Naive B cell (primary cell): ENCODE measurements at places on chromosomes 11 and 22.

DNA sequence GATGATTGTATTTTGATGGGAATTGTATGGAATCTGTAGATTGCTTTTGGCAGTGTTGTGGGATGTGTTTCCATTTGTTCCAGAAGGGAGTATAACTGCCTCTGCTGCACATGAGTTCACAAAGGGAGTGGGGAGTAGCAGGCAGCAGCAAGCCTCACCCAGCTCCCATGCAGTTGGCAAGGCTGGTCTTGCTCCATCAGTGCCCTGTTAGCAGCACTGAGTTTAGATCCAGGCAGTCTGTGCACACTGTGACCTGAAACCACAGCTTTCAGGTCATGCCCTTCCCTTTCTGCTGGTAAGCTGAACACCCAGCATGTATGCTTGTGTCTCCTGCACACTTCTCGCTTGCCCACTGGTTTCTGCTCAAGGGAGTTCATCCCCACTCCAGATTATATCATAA is 3.7 kb upstream of the NUCB2 start:
- DNase-seq, result no peak

DNA sequence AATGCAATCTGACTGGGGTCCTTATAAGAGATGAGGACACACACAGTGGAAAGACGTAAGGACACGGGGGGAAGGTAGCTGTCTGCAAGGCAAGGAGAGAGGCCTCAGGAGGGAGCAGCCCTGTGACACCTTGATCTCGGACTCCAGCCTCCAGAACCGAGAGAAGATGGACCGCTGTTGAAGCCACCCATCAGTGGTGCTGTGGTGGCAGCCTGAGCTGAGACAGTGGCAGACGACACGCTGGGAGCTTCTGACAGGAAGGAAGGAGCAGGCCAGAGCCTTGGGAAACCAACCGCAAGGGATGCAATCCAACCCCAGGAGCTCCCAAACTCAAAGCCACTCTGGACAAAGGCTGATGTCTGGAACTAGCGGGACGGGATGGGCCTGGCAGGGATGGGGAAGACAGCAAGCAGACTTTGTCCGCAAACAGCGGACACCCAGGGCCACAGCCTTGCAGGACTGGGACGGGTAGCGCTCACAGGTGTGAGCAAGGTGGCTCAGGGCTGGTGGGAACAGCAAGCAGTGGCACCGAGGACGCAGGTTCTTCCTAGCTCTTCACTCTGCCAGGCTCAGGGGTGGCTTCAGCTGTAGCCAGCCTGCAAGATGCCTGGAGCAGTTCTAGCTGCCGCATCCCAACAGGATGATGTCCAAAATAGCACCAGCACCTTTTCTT is 10.9 kb downstream of the LTO1 start:
- no peak for DNase-seq

- DNase-seq, result no peak
These were observed 25.3 kb downstream of the RPUSD4 start for GRCh38 chr11:126186025-126186698.

- no peak for DNase-seq
These were observed 54.1 kb upstream of the UBASH3B start for GRCh38 chr11:122601141-122602125.

GRCh38 chr11:68011051-68011943 is 1.2 kb downstream of the ALDH3B1 start:
- no peak for DNase-seq

GRCh38 chr11:9172389-9172788 is 81.0 kb upstream of the SCUBE2 start:
- DNase-seq, result no peak

DNA sequence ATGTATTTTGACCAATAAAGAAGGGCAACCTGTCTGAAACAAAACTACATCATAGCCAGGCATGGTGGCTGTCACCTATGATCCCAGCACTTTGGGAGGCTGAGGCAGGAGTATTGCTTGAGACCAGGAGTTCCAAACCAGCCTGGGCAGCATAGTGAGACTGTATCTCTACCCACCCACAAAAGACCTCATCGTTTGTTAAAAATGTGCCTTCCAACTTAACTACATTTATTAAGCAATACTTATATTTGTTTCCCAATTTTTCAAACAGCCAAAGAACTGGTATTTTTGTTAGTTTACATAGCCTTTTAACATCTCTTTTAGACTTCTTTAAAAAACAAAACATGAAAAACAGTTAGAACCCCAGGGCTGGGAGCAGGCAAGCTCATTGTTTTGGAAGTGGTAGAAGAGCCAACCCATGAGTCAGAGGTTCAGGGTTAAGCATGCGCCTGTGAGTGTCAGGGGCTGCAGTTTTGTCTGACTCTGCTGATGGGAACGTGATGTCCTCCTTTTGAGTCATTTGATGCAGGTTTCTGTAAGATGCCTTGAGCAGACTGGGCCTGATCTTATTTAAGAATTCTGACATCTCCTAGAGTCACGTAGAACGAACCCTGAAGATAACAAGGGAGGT is 53.9 kb upstream of the CRTAM start:
- DNase-seq, result no peak

GRCh38 chr22:32040324-32040904 is 2.6 kb upstream of the SLC5A1 start:
- no peak for DNase-seq

DNA sequence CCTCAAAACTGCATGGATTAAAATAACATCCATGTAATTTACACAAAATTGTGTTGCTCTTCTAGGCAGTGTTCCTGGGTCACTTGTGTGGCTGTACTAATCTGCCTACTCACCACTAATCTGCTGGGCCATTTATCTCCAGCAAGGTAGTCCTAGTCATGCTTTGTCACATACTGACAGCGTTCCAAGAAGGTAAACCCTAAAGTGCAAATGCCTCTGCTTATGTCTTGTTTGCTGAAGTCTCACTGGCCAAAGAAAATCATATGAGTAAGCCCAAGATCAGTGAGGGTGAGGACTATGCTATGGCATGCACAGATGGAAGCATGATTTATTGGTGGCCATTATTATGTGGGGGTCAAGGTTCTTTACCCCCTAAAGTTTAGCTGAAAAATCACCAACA is 630.2 kb upstream of the LUZP2 start:
- DNase-seq, result no peak

DNA sequence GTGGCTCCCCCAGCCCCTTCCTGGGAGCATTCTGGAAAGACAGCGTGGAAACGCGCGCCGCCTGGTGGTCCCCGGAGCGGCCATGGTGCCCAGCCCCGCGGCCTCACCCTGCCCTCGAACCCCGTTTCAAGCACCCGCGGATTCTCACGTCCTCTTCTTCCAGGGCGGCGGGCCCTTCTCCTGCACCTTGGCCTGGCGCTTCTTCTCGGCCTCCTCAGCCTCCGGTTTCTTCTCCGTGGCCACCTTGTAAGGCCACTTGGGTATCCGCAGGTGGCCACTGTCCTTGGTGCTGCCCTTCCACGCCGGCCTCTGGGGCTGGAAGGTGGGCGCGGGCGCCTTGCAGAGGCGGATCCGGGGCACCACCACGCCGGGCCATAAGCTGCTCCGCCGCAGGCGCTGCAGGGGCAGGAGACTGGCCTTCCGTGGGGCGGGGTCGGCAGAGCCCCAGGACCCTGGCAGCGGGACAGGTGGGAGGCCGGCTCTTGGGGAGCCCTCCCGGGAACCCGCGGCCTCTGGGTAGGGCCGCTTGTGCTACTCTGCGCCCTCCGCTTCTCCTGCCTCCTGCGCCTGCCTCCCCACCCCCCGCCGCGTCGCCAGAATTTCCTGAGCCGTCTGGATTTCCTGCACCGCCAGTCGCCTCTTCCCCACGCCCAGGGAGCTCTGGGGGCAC is 83.4 kb downstream of the TRIM51G start:
- DNase-seq, result no peak

DNA sequence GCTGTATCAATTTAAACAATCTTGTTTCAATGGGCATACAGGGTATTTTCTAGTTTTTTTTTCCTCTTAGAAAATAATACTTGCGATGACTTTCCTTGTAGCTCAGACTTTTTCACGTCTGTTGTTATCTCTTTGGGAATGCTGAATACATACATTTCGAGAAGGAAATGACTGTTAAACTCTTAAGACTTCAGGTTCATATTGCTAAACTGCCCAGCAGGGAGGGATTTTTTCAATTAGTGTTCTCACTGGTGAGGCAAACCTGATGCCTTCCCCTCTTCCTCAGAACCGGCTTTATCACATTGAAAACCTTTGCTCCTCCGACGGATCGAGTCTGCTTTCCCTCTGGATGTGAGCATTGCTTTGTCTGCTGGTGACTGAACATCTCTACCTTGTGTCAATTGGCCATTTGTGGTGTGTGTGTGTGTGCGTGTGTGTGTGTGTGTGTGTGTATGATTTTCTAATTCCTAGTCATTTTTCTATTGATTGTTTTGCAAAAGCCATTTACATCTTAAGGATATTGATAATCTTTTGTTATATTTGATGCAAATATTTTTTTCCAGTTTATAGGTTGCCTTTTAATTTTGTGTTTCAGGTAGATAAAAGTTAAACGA is 6.6 kb downstream of the NEAT1 start:
- DNase-seq, result no peak

GRCh38 chr11:65592858-65593517 is 2.6 kb downstream of the KCNK7 start:
- no peak for DNase-seq

GRCh38 chr11:128579798-128580504 is 7.4 kb downstream of the ETS1 start:
- no peak for DNase-seq

- DNase-seq, result no peak
These were observed 57.5 kb upstream of the THY1 start for GRCh38 chr11:119480380-119481020.

GRCh38 chr11:94767701-94768601 is at the start of gene AMOTL1:
Gene AMOTL1 (plus strand): TSS chr11:94768356. CDS start chr11:94768512, 156 bp downstream.
- peak; percentile 33 for DNase-seq

DNA sequence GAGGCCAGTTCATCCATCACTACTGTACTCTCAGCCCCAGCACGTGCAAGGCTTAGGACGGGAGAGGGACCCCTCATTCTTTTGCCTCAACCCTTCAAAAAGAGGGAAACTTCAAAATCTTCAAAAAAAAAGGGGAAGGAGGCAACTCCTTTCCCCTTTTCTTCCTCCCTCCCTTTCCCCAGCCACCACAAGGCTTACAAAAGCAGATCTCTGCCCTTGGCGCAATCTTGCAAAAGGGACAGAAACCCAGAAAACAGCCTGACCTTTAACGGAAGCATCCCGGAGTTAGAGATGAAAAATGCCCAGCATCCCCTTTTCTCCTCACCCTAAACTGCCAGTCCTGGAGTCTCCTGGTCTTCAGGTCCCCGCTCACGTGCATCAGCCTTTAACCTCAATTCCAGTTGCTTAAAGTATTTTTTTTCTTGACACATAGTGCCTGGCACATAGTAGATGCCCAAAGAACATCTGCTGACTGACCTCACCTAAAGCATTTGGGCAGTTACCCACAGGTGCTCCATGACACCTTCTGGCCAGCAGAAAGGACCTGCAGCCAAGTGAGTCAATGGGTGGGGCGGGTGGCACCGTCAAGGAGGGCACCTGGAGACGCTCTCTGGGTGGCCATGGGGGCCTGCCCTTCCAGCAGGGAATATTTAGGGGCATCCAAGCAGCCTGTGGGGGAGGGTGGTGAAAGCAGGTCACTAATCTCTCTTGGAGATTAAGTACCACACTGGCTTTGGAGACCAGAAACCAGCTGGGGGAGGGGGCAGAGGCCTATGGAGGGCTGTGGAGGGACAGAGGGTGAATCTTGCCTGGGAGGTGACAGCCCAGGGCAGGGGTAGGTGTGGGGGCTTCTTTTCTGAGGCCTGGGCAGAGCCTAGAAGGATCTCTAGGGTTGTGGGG is 16.3 kb downstream of the NECTIN1 start:
- no peak for DNase-seq

DNA sequence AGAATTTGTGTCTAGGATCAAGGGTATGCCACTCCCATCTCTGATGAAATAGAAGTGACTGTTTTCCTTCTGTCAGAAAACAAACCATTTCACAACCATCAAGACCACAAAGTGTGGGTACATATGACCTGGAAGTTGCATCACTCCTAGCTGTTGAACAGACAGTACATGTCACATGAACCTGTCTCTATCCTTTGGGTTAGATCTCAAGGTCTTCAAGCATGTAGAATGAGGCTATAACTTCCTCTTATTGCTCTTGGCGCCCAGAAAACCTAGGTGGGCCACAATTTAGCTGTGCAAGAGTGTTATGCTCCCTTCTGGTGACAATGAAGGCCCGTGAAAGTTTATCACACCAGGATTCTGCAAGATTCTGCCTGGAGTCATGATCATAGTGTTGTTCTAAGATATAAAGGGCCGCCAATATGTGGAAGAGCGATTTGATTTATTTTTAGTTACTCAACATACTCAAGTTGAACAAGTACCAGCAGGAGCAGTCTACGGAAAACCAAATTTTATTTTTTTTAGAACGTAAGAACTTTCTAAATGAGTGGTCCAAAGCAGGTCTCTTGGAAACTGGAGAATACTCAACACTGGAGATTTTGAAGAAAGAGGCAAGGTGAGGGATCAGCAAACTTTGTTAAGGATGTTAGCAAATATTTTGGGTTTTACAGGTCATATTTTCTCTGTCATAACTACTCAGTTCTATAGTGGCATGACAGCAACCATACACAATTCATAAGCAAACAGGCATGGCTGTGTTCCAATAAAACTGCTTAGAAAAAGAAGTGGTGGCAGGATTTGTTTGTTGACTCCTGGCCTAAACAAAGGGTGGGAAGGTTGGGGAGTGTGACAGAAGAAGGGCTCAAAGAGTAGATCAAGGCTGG is 101.8 kb downstream of the USP35 start:
- peak; percentile 54 for DNase-seq

GRCh38 chr11:46493791-46494190 is 100.0 kb downstream of the AMBRA1 start:
- no peak for DNase-seq

DNA sequence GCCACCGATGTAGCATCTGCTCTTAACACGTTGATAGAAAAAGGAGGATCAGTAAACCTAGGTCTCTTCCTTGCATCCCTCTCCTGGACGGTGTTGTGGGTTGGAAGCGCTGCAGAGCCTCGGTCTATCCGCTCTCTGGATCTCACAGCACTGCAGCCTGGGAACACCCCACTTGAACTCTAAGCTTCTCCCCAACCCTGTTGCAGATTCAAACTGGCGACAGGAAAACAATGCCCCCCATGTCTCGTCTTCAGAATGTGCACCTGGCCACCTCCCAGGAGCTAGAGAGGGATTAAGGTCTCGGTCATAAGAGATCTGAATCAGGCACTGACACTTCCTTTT is 454 bp downstream of the TMEM218 start:
- DNase-seq, result no peak

- DNase-seq, result no peak
These were observed 103.8 kb downstream of the FAM168A start for GRCh38 chr11:73493956-73494598.

- DNase-seq, result no peak
These were observed 10.0 kb upstream of the OR5M1 start for GRCh38 chr11:56624661-56625110.

DNA sequence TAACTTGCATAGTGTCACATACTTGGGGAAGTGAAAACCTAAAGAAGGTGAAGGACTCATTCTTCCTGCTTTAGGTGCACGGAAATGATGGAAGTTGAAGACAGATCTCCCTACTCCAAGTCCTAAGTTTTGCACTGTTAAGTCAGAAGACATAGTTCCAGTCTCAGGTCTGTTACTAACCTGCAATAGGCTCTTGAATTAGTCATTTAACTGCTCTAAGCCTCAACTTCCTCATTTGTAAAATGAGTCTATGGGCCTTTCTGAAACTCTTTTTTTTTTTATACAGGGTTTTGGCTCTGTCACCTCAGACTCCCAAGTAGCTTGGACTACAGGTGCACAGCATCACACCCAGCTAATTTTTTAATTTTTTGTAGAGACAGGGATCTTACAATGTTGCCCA is 30.8 kb upstream of the POU2AF1 start:
- DNase-seq, result peak; percentile 58

- no peak for DNase-seq
These were observed 482.0 kb downstream of the KCNA4 start for GRCh38 chr11:29534836-29535235.
